ENCODE measurements at places on chromosomes 7 and 10.

DNA sequence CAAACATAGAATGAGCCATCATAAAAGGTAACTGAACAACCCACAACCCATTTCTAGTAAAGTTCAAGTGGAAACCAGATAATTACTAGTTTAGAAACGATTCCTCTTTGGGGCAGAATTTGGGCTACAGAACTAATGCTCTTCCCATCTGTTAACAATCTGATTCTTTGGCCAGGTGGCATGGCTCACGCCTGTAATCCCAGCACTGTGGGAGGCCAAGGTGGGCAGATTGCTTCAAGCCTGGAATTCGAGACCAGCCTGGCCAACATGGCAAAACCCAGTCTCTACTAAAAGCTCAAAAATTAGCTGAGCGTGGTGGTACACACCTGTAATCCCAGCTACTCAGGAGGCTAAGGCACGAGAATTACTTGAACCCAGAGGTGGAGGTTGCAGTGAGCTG lies 18.5 kb downstream of the CYP51A1 start:
- no peak for DNase-seq

DNA sequence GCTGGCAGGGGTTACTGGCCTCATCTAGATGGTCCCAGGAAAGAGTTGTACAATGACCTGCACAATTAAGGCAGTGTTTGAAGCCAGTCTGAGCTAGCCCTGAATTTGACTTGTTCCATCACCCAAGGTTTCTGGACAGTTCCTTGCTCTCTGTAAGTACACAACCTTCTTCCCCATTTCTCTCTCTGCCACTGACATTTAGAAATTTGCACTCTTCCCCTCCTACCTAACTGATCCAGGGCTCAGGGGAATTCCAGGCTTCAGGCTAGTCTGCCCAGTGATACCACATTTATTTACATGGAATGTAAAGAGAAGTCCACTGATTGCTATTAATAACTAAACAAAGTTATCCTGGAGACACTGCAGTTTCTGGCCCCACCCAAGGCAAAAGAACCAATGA lies 139.0 kb upstream of the GPR26 start:
- DNase-seq = no peak

GRCh38 chr10:91187156-91187555 lies 33.3 kb upstream of the PCGF5 start:
- no peak for DNase-seq

DNA sequence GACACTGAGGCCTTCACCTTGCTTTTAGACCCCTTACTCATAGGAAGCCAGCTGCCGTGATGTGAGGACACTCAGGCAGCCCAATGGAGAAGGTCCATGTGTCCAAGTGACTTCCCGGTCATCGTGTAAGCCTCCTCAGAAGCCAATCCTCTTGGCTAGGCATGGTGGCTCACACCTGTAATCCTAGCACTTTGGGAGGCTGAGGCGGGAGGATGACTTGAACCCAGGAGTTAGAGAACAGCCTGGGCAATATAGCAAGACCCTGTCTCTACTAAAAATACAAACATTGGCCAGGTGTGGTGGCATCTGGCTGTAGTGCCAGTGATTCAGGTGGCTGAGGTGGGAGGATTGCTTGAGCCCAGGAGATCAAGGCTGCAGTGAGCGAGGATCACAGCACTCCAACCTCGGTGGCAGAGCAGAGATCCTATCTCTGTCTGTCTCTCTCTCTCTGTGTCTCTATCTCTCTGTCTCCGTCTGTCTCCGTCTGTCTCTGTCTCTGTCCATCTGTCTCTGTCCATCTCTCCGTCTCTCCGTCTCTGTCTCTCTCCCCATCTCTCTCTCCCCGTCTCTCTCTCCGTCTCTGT lies 27.8 kb downstream of the KPNA7 start:
- DNase-seq = no peak

DNA sequence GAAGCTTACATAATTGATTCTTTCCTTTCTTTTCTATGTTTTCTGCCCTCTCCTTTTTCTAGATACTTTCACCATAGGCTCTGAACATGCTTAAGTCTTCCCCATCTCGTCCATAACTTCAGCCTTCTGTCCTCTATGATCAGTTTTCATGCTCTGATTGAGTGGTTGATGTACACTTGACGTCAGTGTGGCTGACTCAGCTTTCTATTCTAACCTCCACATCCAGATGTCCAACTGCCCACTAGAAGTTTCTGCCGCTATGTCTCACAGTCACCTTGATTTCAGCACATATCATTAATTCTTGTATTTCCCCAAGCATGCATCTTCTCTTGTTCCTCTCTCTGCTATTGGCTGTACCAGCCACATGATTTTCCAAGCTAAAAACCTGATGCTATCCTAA lies 15.0 kb downstream of the CDK14 start:
- DNase-seq = no peak

DNA sequence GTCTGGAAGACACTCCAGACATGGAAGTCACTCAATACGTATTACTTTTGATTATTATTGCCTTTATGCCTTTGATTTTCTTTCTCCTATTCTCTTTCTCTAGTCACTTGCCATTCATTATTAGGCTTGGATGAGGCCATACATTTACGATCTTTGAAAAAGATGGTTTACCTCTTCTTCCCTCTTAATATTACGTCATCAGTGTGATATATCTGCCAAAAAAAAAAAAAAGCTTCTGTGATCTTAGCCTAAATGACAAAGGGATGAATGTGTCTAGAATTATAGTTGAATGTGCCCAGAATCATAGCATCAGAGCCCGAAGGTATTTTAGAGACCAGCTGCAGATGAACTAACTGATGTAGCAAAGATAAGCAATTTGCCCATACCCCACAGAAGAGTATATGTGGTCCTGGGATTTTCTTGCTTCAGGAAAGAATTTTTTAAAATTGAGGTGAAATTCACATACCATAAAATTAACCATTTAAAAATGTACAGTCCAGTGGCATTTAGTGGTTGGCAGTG lies 73.9 kb downstream of the HHEX start:
- no peak for DNase-seq

GRCh38 chr7:84384417-84384816 lies 189.8 kb upstream of the SEMA3A start:
- no peak for DNase-seq

DNA sequence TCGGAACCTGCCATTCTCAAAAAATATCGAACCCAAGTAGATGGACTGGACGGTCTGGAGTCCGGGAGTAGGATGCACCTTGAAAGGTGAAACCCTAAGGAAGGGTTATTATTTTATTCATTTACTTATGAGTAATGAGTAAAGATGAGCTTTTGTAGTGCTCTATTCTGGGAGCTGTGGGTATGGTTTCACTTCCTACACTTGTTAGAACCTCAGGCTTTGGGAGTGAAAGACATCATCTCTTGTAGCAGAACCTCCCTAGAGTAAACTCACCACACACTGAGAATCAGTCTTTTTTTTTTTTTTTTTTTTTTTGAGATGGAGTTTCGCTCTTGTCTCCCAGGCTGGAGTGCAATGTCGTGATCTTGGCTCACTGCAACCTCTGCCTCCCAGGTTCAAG lies 389.4 kb upstream of the AUTS2 start:
- no peak for DNase-seq

DNA sequence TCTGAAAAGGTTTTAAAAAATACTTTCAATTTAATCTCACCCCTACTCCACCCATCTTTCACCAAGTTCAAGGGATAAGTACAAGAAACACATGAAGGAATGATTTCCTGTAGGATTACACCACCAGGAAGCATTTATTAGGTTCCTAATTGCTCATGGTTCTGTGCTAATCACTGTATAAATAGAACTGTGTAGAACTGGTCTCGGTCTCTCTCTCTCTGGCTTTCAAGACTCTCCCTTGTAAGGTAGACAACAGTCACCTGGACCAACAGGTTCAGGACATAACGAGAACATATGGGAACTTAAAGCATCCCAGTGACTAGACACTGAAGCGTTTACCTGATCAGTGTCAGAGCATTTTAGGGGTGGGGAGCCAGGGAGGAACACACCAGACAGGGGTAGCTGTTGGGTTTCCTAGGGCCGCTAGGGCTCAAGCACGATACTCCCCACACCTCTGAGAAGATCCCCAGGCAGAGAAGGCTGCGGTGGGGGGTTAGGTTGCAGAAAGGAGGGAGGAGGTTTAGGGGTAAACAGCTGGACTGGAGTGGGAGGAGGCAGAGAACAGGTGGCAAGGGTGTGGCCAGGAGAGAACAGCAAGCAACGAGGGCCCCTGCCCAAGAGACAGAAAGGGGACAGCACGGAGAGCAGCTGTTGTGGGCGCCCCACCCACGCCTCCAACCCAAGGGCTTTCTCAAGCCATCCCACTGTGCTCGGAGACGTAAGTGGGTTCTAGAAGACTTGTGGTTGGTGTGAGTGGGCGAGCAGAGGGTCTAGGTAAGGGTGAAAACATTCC lies 52.5 kb upstream of the USP6NL start:
- no peak for DNase-seq

DNA sequence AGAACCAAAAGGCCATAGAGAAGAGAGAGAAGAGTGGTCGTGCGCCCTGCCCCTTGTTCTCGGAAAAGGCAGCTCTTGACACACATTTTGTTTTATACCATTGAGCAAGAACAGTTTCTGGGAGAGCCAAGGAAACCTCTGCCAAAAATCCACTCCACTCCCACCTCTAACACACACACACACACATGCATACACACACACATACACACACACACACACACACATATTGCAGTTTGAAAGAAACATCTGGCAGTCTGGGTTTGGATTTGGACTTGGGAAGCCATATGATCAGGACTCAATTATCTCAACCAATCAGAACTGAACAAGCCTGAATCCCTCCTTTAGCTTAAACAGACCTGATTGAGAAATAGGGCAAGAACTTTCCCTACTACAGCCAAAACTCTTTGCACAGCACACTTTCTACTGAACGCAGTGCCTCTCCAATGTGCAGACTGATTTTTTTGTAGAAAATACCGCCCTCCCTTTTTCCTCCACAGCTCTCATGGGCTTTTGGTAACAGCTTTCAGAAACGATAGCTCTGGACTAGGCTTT lies 484.0 kb upstream of the ZWINT start:
- DNase-seq = no peak

DNA sequence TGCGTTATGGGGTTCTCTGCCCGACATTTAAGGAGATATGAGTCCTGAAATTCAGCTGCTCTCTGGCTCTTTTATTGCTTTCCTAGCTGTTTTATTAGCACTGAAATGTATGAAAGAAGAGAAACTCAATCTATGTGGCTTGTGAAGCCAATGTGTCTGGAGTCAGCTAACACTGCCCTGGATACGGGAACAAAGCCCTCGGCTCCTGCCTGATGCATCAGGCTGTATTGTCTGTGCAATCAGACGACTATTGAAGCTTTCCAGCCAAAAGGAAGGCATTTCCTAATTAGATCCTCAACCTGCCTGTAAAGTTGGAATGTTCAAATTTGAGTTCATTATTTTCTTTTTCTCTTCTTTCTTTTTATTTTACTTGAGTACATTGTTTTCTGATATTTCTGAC lies 22.0 kb upstream of the TM9SF3 start:
- no peak for DNase-seq

GRCh38 chr7:134886353-134887057 lies 99.8 kb upstream of the AGBL3 start:
- DNase-seq = no peak

GRCh38 chr7:55491346-55491745 lies 81.0 kb downstream of the VOPP1 start:
- DNase-seq = no peak
